Cortex of kidney (tissue), 1 donor: ENCODE measurements at places on chromosomes 4 and X.

- no peak for DNase-seq
Measured at GRCh38 chr4:119138046-119138445, 2.4 kb downstream of the MYOZ2 start.

- no peak for DNase-seq
Measured at GRCh38 chrX:39814391-39814790, 283.4 kb downstream of the BCOR start.

- no peak for DNase-seq
Measured at GRCh38 chr4:179465131-179465797, 2023.0 kb upstream of the AGA start.

- no peak for DNase-seq
Measured at GRCh38 chrX:134747006-134747405, 88.7 kb upstream of the PLAC1 start.

DNA sequence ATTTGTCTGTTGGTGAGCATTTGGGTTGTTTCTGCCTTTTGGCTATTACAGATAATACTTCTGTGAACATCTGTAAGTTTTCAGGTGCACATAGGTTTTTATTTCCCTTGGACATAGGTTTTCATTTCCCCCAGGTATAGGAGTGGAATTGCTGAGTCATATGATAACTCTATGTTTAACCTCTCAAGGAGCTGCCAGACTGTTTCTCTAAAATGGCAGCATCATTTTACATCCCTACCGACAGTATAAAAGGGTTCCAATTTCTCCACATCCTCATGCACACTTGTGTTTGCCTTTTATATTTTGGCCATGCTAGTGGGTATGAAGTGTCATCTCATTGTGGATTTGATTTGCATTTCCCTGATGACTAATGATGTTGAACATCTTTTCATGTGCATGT, 53.5 kb downstream of the TMEM164 start:
- DNase-seq, result no peak

DNA sequence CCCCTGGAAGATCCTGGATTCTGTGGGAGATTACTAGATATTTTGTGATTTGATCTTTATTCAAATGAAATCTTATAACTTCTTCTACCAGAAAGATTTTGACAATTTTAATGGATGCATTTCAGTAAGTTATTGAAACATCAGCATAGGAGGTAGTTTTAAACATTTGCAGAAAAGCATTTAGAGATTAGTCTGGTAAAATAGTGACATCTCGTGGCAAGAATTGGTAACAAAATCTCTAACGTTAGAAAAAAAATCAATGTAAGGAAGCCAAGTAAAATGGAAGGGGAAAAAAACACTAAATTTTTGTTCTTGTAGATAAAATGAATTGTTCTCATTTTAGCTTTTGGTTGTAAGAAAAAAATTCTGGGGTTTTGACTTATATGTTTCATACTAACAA, 73.3 kb downstream of the TASL start:
- DNase-seq, result no peak
